ENCODE measurements at places on chromosomes 3 and 15.

- no peak for DNase-seq
Measured at GRCh38 chr15:79977431-79978054, 6.5 kb upstream of the BCL2A1 start.

GRCh38 chr3:128353361-128353965, 113.2 kb downstream of the DNAJB8 start:
- peak; percentile 29 for DNase-seq

DNA sequence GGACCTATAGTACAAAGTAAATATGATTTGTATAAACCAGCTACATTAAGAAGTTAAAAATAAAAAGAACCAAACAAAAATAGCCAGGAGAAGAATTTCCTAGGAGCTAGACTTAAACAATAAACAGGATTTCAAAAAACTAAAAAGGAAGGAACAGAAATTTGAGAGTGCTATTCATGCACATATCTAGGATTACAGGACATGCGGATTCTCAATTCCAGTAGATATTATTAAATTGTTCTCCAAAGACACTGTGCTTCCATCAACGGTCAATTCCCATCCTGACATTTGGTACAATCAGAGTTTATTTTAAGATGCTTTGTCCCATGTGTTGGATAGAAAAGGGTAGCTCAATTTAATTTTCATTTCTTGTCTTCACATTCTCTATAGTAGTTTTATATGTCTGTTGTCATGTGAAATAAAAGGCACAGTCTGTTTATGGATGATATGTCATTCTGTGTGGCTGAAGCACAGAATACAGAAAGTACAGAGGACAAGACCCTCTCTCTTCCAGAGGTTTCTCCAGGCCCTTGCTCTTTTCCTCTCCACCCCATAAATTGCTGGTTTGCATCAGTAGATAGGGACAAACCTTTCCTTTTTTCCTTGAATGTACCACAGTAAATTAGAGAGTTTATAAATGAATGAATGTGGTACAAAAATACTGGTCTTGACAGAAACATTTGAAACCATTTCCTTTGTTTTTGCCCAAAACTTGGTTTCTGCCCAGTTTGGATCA, 3.5 kb downstream of the PLOD2 start:
- DNase-seq: no peak

DNA sequence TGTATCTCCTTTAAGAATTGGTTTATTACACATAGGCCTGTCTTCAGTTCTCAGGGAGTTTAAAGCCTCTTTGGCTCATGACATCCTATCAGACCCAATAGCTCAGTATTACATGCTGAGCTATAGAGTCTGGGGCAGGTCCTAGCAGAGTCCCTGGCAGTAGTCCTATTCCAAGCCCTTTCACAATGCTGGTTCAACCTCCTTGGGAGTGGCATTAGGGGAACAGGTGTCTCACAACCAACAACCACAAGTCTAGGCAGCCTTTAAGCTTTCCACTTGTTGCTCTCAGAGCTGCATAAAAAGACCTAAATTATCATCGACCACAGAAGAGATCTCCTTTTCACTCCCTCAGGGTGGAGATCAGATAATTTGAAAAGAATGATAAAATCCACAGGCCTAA, 22.8 kb upstream of the C2CD4B start:
- no peak for DNase-seq

GRCh38 chr3:122977746-122978466, 49.7 kb downstream of the SEMA5B start:
- DNase-seq: no peak

DNA sequence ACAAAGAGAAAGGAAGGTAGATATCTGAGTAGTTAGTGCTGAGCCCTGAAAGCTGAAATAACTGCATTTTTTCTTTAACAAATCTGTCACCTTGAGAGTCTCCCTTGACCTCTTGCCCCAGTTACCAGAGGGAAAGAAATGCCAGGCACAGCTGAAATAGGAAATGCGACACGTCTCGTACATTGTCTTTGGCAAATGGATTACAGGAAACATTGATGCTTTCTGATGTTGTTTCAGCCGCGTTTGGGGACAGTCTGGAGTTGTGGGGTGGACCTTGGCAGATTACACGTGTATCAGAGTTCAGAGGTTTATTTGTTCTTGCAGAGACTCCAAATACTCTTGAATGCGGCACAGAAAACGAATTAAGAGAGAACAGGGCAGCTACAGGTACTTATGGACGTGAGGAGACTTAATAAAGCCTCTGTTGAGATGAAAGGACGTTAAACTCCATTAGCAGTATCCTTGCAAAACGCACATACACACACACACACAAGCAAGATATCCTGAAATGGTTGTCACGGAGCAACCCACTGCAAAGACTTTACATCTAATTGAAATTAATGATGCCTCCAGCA, 272.8 kb upstream of the RORA start:
- DNase-seq: no peak

DNA sequence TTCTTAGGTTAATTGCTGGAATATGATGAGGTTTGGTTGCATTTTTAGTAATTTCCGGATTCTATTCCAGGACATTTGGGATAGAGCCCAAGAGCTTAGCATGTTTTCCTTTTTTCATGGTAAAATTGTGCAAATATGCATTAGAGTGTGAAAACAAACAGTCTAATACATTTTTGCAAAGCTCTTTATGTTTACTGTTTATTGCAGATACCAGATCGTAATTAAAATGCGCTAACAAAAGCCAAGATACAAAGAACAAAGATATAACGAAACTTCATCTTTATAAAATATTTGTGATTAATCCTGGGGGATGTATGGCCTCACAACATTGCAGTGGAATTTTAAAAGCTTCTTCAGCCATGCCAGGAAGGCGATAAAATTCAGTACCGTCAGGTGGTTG, 94.5 kb upstream of the TBC1D5 start:
- no peak for DNase-seq
